ENCODE measurements at places on chromosomes 4 and X.

DNA sequence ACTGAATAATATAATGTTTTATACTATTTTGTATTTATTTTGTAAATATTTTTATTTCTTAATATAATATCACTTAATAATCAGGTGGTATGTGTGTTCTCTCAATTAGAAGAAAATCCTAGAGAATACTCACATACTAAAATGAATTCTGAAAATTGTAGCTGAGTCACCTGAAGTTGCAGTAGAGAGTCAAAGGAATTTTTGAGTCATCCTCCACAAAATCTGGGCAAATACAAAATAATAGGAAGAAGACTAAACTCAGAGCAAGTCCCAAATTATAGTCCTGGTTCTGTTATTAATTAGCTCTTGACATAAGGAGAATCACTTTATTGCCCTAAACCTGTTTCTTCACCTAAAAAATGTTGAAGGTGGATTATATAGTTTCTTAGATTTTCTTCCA is 57.8 kb downstream of the SPATA4 start:
- no peak for DNase-seq

- no peak for DNase-seq
These were observed 946.6 kb downstream of the STIM2 start for GRCh38 chr4:27807207-27807606.

DNA sequence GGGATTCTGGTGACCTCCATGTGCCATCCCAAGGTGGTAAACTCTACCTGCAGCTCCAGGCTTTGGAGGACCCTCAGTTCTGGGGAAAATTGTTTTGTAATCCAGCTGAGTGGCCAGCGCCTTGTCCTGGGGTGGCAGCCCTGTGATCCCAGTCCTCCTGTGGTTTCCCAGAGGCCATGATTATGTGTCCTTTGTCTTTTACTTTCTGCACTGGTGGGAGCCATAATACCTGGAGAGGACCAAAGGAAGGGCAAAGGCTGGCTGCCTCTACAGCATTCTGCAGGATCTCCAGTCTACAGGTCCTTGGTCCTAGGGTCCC is 64.0 kb downstream of the NBDY start:
- DNase-seq: no peak

DNA sequence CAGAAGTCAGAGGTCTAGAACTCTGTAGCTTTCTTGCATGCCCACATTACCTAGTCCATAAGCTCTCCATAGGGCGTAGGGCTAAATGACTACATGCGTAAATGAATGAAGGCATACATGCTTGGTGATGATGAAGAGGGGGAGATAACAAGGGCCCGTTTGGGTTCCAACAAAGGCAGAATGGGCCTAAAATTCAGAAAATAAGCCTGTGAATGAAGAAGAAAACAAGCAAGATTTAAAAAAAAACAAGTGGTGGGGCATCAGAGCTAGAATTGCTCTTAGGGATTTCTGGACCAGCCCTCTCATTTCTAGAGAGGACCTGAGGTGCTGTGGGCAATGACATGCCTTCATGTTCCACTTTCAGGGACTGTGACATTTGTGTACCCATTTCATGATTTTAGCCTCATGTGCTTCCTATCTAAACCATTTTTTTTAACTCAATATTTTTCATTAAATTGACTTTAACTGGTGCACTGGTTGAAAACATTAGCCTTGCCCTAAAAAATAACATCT is 12.1 kb downstream of the GPRIN3 start:
- DNase-seq: peak; percentile 83

DNA sequence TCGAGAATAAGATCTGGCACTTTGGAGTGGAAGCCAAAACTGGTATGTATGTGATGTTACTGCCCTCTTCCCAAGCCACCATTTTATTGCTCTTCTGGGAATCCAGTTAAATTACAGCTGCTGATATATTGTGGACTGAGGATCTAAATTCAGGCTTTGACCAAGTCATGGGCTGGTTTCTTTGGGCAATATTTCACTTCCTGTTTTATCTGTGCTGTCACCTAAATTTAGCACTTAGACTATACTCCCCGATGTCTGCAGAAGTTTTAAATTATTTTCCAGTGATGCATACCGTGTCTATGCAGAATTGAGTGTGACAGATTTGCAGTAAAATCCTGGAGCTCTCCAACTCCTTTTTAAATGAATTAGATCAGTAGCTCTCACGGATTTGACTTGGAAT is 100.0 kb downstream of the TEX13A start:
- DNase-seq: no peak

- DNase-seq: no peak
These were observed 51.8 kb downstream of the GBA3 start for GRCh38 chr4:22744478-22745062.

DNA sequence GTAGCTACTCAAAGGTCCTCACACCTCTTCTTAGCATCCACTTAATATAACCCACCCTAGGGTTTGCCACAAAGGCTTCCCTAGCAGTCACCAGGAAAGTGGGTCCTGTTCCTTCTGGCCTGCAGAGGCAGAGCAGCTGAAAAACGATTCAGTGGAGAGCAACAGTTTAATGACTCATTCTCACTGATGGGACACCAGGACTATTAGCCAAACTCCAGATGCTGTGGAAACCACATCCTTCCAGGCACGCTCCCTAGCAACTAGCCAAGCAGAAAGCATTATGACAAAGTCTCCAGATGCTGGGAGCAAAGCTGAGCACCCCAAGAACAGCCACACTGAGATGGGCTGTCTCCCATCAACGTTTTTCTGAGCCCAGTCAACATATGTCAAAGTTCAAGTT is 30.3 kb upstream of the UTP14A start:
- no peak for DNase-seq

- DNase-seq: no peak
These were observed 39.7 kb downstream of the TRIM61 start for GRCh38 chr4:164937576-164938270.

DNA sequence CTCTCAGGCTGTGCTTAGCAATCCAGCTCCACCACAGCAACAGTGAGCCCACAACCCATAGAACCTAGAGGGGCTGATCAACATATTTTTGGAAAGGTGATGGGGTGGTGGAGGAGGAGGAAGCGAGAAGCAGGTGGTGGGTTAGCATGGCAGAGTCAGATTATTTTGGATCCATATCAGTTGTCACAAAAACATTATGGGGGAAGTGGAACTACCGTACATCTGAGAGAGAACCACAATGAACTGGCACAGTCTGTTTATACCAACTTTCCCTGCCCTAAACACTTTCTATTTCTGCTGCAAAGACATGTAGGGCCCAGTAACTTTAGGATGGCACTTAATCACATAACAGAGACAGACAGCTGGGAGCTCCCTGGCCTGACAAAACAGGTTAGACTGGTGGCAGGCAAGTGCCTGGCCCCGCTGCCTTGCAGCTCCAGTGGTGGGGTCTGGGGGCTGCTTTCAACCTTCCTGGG is 4.3 kb downstream of the SLC9A7 start:
- DNase-seq: peak; percentile 5

GRCh38 chrX:9164533-9165426 is 130.9 kb upstream of the FAM9B start:
- no peak for DNase-seq

GRCh38 chr4:152485726-152486276 is 50.1 kb downstream of the FBXW7 start:
- DNase-seq: peak; percentile 90

DNA sequence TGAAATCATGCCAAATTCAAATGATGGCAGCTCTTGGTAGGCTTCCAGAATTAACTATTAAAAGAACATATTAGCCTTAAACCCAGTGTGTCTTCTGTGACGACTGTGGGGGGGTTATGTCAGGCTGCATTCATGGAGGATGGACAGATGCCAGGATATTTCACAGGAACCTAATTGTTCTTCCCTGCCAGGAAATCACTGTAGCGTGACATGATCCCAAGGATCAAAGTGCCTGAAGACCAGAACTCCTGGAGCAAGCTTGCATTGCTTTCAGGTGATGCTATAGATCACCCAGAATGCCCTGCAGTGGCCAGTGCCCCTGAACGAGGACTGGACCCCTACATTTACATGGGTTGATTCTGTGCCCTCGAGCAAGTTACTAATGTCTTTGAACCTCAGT is 1093.0 kb upstream of the TENM3 start:
- DNase-seq: no peak

DNA sequence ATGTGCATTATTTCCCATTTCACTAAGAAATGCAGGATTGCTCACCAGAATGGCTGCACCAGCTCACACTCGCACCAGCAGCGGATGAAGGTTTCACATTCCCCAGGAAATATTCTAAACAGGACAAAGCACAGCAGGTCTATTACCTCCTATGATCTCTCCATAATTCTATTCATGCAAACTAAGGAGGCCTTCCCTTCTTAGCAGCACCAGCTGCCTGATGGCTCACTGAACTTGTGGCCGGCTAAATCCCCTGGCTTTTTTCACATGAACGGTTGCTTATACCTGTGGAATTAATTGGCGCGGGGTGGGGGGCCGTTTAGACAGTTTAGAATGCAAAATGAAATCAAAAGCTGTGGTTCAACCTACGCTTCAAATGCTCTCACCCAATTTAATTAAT is 73.5 kb upstream of the SRD5A3 start:
- DNase-seq: no peak

DNA sequence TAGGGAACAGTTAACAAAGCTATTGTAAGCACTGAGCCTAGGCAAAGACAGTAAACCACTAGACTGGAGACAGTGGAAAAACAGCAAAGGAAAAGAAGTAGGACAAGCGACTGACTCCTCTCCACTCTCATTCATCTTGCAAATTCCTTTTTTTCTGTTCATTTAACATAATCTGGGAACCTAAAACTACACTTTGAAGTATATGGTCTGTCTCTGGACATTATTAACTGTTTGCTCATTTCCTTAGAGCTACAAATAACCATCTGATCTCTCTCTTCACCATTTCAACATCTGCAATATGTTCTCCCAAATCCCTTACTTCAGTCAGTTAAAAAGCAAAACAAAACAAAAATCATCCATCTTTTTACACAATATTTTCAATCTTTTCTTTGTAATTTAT is 642 bp downstream of the HMGN5 start:
- no peak for DNase-seq

GRCh38 chrX:149682031-149682430 is 29.8 kb upstream of the MAGEA11 start:
- DNase-seq: no peak

DNA sequence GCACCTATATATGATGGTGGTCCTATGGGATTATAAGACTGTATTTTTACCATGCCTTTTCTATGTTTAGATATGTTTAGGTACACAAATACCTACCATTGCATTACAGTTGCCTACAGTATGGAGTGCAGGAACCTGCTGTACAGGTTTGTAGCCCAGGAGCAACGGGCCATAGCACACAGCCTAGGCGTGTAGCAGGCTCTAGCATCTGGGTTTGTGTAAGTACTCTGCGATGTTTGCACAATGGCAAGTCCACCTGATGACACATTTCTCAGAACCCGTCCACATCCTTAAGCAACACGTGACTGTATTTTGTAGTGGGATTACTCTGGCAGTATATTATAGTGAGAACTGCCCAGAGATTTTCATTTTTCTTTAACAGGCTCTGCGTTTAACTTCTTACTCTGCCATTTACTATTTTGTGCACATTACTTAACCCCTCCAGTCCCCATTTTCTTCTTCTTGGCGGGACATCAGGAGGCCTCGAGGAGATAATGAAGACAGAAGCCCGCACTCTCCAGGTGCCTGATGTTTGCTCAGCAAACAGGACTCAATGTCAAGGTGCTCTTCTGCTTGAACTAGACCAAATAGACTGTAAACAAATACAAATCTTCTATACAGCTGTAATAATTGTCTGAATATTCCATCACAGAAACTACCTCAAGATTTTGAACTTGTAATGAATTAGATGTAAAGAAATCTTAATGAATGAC is 102.0 kb upstream of the PDLIM3 start:
- no peak for DNase-seq

DNA sequence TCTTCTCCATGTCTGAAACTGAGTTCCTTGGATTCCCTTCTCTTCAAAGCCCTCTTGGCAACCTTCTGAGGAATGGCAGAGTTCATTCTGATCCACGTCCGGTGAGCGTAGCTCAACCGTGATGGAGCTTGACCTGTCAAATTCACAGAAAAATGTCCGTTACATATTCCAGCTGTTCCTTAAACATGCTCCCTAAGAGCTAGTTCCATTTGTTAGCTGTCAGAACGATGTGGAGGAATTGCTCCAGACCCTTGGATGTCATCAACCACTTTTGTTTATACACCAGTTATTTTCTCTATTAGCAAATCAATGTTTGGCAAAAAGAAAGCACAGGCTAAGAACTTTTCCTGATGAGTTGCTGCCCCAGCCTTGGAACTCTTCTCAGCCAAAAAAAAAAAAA is 50.1 kb downstream of the NHS start:
- DNase-seq: no peak

GRCh38 chr4:81565142-81565870 is 93.6 kb upstream of the RASGEF1B start:
- DNase-seq: no peak

GRCh38 chr4:121873604-121874003 is 3.3 kb upstream of the BBS7 start:
- no peak for DNase-seq

DNA sequence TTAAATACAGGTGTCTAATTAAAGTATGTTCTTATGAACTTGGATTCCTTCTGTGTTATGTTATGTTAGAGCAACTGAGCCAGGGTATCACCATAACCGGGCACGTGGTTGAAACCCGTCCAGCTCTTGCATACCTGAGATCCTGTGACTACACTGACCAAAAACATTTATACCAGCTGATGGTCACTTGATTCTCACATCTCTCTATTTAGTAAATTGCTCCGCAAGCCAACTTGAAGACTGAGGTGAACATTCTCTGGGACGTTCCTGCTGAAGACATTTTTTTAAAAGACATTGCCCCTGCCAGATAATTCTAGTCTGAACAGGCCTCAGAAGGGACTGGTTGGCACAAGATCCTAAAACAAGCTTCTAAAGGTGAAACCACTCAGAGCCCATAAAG is 550.0 kb upstream of the DIPK2B start:
- no peak for DNase-seq

GRCh38 chr4:140790765-140791164 is 34.6 kb upstream of the TBC1D9 start:
- DNase-seq: no peak

DNA sequence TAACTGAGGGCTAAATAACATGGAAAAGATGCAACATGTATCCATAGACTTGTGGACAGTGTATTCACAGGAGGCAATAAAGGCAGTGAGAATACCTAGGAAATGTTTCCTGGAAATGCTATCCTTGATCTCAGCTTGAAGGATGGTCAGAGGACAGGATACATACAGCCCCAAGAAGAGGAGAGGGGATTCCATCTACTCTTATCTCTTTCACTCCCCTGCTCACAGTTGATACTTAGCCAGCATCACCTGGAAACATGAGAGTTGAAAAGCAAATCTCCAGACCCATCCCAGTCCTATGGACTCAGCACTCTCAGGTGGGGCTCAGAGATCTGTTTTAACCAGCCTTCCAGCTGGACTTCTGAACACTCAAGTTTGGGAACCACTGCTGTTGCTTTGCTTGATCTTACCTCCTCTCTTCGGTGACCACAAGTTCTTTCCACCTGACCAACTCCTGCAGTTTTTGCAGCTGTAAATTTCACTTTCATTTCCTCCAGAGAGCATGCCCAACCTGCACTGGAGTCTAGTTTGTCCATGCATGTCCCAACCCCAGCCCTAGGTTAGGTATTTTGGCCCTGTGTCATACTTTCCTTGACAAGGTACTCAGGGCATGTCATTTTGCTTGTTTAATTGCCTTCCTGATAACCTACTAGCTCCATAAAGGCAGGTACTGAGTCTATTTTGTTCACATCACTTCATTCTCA is 10.4 kb downstream of the RELL1 start:
- DNase-seq: peak; percentile 53

GRCh38 chr4:108372681-108373080 is 203.9 kb upstream of the LEF1 start:
- no peak for DNase-seq

- no peak for DNase-seq
These were observed 44.7 kb upstream of the FGF13 start for GRCh38 chrX:138756234-138756633.

GRCh38 chrX:107559506-107559905 is 68.8 kb upstream of the PRPS1 start:
- DNase-seq: no peak

Data from activated CD4-positive, alpha-beta T cell treated with anti-CD3 and anti-CD28 coated beads, Interleukin-2, Interleukin-6, amounts not matched to agents 100 ng/mL and 50 ng/mL, durations not matched to agents 16 hours and 8 hours (primary cell).